ENCODE measurements at places on chromosomes 1 and 21. TPM values are rescaled to one million over a fixed set of nuclear protein-coding genes. Genes with fewer than 3 reads are reported as not detected.

DNA sequence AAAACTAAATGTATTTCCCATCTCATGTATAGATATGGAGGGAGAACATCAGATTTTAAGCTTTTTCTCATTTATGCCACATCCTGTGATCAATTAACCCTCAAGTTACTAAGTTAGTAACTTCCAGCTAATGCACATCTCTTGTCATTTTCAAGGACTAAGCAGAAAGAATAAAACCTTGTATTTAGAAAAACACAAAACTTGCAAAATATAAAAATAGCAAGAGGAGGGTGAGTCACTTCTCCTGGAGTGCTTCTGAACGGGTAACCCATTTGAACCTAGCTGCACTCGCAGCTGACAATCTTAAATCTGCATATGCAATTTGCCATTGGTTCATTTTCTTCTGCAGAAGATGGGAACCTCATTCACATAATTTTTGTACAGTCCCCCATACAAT, 500.5 kb downstream of the SETD4 start:
- no peak for DNase-seq

GRCh38 chr1:225460737-225461532, 33.1 kb upstream of the LBR start:
- DNase-seq, result no peak

DNA sequence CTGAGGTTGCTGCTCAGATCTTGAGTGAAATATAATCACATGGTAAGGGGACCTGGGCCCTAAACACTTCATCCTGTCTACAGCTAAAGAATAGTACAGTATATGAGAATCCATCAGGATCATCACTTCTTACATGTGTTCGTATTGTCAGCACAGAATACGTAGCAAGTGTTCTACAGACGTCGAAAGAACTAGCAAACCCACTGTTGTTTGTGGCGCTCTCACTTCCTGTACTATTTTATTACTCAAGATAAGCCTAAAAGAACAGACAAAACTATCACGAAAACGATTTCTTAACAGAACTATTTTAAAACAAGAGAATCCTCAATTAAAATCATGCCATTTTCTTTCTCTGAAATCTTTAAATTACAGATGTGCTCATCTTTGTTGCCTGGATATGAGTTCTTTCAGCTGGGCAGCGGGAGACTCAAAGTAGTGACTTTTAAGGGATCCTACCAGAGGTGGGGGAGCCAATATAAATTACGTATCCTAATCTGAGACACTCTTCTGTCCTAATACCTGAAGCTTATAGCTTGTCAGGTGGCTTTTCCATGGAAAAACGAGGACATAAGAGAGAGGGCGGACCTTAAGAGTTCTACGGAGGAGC, 724 bp downstream of the ST7L start:
- DNase-seq, result no peak

DNA sequence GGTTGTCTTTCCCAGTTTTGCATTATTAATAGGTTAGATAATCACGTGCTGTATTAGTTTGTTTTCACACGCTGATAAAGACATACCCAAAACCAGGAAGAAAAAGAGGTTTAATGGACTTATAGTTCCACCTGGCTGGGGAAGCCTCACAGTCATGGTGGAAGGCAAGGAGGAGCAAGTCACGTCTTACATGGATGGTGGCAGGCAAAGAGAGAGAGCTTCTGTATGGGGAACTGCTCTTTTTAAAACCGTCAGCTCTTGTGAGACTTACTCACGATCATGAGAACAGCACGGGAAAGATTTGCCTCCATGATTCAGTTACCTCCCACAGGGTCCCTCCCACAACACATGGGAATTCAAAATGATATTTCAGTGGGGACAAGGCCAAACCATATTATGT, 2.3 kb upstream of the VCAM1 start:
- DNase-seq, result no peak

Gene PPFIA4
- 13.5 TPM for total RNA-seq

DNA sequence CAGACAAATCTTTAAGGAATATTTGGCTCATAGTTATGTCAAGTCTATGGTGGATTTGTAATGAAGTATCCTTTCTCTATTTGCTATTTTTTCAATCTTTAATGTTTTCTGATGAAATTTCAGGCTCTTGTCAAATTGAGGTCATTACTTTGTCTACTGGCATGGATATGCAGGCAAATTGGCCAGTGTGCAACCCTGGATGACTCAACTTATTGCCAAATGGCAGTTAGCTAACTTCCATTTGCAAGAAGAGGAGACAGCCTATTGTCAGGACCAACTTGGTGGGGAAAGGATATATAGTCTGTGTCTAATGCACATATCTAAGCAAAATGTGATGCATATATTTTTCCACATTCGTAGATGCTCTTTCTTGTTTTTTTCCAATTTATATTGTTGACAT, 530.5 kb downstream of the PTBP2 start:
- no peak for DNase-seq

GRCh38 chr21:19326531-19327319, 923.1 kb upstream of the TMPRSS15 start:
- DNase-seq, result no peak

Gene CENPS
- total RNA-seq, result 6.4 TPM
